ENCODE measurements at places on chromosomes 6 and 20. TPM values are rescaled to one million over a fixed set of nuclear protein-coding genes. Genes with fewer than 3 reads are reported as not detected.

The ARMH2 gene
- total RNA-seq: not detected

The CD83 gene
- total RNA-seq: 19.9 TPM

The LCA5 gene
- total RNA-seq: 0.58 TPM

The CST7 gene
- 174 TPM for total RNA-seq

The REM1 gene
- total RNA-seq: not detected

The BLTP3A gene
- total RNA-seq: 25.3 TPM

The DLL1 gene
- total RNA-seq: 1.7 TPM

The BMP2 gene
- total RNA-seq: not detected

The NHSL1 gene
- total RNA-seq: 1.2 TPM

The PTGIS gene
- total RNA-seq: 6.3 TPM

- no peak overlapping the region for H3K27ac ChIP-seq
- peaks cover 44% of the 10 kb centered on the region for H3K4me1 ChIP-seq
- H3K36me3 ChIP-seq: peaks cover 2% of the 10 kb centered on the region
These were observed 5.0 kb downstream of the PYGB start for GRCh38 chr20:25252686-25253421.

DNA sequence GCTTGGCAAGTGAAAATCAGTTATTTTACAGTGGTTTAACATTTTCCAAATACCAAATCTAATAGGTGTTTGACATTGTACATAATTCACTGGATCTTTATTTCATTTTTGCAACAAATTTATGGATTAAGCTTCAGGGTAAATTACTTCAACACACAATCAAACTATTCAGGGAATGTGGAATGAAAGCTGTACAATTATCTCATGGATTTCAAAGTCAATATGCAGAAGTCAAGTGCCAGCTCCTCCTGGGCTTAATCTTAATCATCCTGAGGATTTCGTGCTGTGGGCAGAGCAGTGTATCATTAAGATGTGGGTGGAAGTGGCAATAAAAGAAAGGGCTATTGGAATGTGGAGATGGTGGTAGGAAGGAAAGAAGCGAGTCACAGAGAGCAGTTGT is 548.8 kb downstream of the COL12A1 start:
- H3K27ac ChIP-seq: no peak overlapping the region
- DNase-seq: no peak
- no peaks in the 10 kb centered on the region for H3K4me1 ChIP-seq
- H3K36me3 ChIP-seq: no peaks in the 10 kb centered on the region

- H3K27me3 ChIP-seq: peaks cover 22% of the 10 kb centered on the region
- H3K36me3 ChIP-seq: no peaks in the 10 kb centered on the region
- peaks cover 5% of the 10 kb centered on the region for H3K4me1 ChIP-seq
- H3K27ac ChIP-seq: no peak overlapping the region
- H3K4me3 ChIP-seq: no peak overlapping the region
- DNase-seq: peak; percentile 35
These were observed 53.4 kb upstream of the TBXT start for GRCh38 chr6:166221040-166221439.

- H3K36me3 ChIP-seq: peaks cover 20% of the 10 kb centered on the region
- no peak for DNase-seq
- H3K27me3 ChIP-seq: no peaks in the 10 kb centered on the region
- H3K27ac ChIP-seq: peak overlapping the region; percentile 97
- H3K4me1 ChIP-seq: peaks cover 58% of the 10 kb centered on the region
These were observed 1.7 kb downstream of the HBS1L start for GRCh38 chr6:135052939-135053338.

DNA sequence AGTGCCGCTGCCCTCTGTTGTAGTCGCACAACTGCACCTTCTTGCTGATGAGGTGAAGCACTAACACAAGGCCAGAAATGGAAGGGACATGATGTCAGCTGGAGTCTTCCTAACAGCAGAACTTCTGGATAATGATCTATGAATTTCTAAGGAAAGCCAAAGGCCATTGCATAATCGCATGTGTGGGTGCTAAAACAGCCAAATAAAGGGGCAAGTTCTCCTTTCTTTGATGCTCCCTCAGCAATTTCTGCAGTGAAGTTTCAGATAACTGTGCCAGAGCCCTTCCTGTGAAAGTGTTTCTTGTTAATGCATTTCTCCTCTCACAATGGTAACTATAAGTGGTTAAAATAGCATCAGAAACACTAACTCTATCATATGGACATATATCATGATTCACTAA is 8.0 kb upstream of the F13A1 start:
- no peak overlapping the region for H3K27ac ChIP-seq
- H3K36me3 ChIP-seq: no peaks in the 10 kb centered on the region
- DNase-seq: no peak

- no peaks in the 10 kb centered on the region for H3K27me3 ChIP-seq
- no peak for DNase-seq
- no peaks in the 10 kb centered on the region for H3K36me3 ChIP-seq
- no peak overlapping the region for H3K27ac ChIP-seq
- H3K4me3 ChIP-seq: no peak overlapping the region
These were observed 85.1 kb downstream of the SMOC2 start for GRCh38 chr6:168525926-168526630.

GRCh38 chr20:33251496-33251895 is 15.7 kb downstream of the BPIFA1 start:
- no peaks in the 10 kb centered on the region for H3K4me1 ChIP-seq
- H3K27me3 ChIP-seq: no peaks in the 10 kb centered on the region
- no peak for DNase-seq

DNA sequence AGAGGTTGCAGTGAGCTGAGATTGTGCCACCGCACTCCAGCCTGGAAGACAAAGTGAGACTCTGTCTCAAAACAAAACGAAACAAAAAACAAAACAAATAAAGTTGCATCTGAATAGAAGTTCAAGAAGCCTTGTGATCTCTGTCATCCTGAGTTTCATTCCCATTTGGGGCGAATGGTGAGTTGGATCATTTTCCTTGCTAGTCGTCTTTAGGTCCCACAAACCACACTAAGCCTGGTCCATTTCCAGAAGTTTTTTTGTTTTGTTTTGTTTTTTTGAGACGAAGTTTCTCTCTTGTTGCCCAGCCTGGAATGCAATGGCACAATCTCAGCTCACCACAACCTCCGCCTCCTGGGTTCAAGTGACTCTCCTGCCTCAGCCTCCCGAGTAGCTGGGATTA is 33.8 kb downstream of the ZNF217 start:
- no peaks in the 10 kb centered on the region for H3K36me3 ChIP-seq
- H3K4me3 ChIP-seq: no peak overlapping the region
- H3K4me1 ChIP-seq: no peaks in the 10 kb centered on the region
- no peak overlapping the region for H3K27ac ChIP-seq

DNA sequence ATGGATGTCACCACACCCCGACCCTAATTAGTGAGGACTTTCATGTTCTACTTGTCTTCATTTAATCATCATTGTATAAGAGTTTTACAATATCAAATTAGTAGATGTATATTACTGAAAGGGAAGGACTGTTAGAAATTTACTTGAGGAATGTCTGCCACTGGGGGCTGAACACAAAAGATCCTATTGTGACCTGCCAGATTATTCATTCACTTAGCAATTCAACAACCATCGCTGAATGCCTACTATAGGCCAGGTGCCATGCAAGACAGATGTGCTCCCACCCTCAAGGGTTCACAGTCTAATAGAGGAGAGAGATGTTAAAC is 8.0 kb upstream of the RBCK1 start:
- H3K4me3 ChIP-seq: no peak overlapping the region
- peaks cover 23% of the 10 kb centered on the region for H3K36me3 ChIP-seq
- no peaks in the 10 kb centered on the region for H3K27me3 ChIP-seq
- peaks cover 38% of the 10 kb centered on the region for H3K4me1 ChIP-seq
- H3K27ac ChIP-seq: peak overlapping the region; percentile 20

- no peaks in the 10 kb centered on the region for H3K36me3 ChIP-seq
- DNase-seq: no peak
- H3K4me1 ChIP-seq: no peaks in the 10 kb centered on the region
- no peak overlapping the region for H3K4me3 ChIP-seq
- no peak overlapping the region for H3K27ac ChIP-seq
These were observed 112.3 kb upstream of the SYNDIG1 start for GRCh38 chr20:24357177-24357576.

DNA sequence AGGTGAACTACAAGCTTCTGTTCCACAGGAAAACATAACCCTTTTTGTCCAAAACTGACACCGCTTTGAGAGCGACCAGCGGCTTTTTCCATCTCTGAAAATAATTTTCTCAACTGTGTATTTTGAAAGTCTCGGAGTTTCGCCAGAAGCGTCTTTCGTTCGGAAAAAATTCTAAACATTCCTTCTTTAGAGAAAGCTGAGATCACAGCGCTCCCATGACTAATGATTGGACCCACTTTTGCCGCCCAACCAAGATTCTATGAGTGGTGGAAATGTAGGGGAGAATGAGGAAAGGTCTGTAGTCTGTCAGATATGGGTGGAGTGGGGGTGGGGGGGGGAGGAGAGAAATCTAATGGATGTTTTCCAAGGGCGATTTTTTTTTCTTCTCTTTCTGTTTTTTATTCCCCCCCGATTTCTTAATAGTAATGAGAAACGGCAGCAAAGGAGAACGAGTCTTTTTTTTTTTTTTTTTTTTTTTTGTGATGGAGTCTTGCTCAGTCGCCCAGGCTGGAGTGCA is 189.3 kb downstream of the TRIM27 start:
- H3K4me3 ChIP-seq: no peak overlapping the region
- no peak for DNase-seq
- peaks cover 97% of the 10 kb centered on the region for H3K27me3 ChIP-seq
- peaks cover 28% of the 10 kb centered on the region for H3K36me3 ChIP-seq

DNA sequence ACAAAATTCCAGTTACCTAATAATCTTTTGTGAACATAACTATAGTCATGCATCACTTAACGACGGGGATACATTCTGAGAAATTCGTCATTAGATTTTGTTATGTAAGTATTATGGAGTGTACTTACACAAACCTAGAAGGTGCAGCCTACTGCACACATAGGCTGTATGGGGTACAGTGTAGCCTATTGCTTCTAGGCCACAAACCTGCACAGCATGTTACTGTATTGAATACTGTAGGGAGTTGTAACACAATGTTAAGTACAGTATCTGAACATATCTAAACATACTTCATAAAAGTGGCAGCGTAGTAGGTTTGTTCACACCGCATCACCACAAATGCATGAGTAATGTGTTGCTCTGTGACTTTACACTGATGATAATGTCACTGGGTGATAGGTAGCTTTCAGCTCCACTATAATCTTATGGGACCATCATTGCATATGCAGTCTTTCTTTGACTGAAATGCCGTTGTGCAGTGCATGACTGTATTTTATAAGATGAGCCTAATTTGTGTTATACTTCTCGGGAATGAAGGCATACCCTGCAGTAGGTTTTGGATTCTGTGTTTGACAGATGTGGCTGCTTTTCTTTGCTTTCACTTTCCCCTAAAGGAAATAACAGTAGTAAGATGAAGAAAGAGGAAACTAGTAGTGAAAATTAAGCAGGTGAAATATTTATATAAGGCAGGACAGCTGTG is 365.6 kb downstream of the FARS2 start:
- H3K27me3 ChIP-seq: no peaks in the 10 kb centered on the region
- H3K4me3 ChIP-seq: peak overlapping the region; percentile 43
- peak overlapping the region; percentile 7 for H3K27ac ChIP-seq
- H3K36me3 ChIP-seq: peaks cover 11% of the 10 kb centered on the region

- H3K27me3 ChIP-seq: peaks cover 7% of the 10 kb centered on the region
- no peak overlapping the region for H3K27ac ChIP-seq
- H3K4me3 ChIP-seq: peak overlapping the region; percentile 24
- H3K4me1 ChIP-seq: no peaks in the 10 kb centered on the region
- no peaks in the 10 kb centered on the region for H3K36me3 ChIP-seq
These were observed 15.2 kb downstream of the DDO start for GRCh38 chr6:110400208-110400607.

- H3K36me3 ChIP-seq: no peaks in the 10 kb centered on the region
- DNase-seq: no peak
- no peak overlapping the region for H3K27ac ChIP-seq
- H3K4me3 ChIP-seq: no peak overlapping the region
- H3K27me3 ChIP-seq: no peaks in the 10 kb centered on the region
These were observed 400.8 kb upstream of the CHD6 start for GRCh38 chr20:42018979-42019378.

GRCh38 chr6:117477988-117478852 is 4.3 kb upstream of the DCBLD1 start:
- DNase-seq: peak; percentile 24
- peaks cover 57% of the 10 kb centered on the region for H3K27me3 ChIP-seq

DNA sequence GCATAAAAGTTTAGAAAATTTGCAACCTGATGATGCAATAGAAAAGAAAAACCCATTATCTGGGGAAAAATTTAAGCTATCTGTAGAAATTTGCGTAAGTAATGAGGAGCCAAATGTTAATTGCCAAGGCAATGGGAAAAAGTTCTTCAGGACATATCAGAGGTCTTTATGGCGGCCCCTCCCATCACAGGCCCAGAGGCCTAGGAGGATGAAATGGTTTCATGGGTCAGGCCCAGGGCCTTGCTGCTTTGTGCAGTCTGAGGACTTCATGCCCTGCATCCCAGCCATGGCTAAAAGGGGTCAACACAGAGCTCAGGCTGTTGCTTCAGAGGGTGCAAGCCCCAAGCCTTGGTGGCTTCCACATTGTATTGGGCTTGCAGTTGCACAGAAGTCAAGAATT is 582.8 kb downstream of the COL12A1 start:
- DNase-seq: no peak
- H3K4me3 ChIP-seq: no peak overlapping the region
- no peak overlapping the region for H3K27ac ChIP-seq

Data from activated T-cell treated with anti-CD3 and anti-CD28 coated beads, Interleukin-2, amount 50 U/mL, for 72 hours (primary cell).